ENCODE measurements at places on chromosomes 4 and X.

GRCh38 chr4:28835501-28835900 is 1884.7 kb upstream of the PCDH7 start:
- no peak for DNase-seq

DNA sequence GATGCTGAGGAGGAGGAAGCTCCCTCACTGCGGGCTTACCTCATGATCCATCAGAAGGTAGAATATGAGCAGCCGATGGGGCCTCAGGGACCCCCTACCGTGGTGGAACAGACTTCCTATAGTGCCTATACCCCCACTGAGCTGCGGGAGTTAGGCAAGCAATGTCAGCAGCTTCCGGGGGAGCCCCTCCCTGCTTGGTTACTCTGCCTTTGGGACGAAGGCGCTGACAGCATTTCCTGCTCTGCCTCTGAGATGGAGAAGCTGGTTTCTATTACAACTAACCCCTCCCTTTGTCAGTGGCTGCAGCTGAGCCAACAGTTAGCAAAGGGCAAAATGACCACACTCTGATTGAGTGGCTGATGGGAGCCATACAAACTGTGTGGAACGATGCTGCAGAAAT is 430.7 kb downstream of the IDS start:
- DNase-seq, result no peak

DNA sequence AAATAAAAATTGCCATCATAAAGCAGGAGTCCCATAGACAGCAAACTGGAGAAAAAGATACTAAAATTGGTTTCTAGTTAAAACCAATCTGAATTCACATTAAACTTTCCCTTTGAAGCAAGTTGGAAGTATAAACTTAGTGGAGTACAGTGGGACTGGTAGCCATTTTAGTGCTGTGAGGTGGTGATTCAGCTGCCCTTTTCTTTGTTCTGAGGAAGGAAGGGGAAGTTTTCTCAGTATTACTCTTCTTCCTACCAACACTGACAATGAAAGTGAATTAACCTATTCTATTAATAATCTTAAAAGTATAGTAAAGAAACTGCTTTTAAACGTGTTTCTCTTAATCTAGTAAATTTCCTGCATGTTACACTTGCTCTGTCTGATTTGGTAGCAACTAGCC is 36.7 kb downstream of the SLC9A6 start:
- DNase-seq, result no peak

DNA sequence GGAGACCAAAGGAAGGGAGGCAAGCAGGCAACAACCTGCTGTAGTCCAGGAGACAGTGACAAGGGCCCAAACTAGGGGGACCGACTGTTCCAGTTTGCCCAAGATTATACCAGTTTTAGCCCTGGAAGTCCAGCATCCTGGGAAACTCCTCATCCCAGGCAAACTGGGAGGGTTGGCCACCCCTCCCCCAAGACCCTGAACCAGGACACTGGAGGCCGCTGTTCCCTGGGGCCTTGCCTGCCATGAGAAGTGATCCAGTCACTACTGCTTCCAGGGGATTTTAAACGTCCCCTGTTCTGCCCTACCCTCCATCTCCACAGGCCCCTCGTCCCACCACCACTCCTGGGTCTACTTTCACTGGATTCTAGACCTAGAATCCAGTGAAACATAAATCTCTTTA is 4.3 kb upstream of the DGAT2L6 start:
- no peak for DNase-seq

- DNase-seq, result no peak
Observed at GRCh38 chrX:110851780-110852179, 56.2 kb upstream of the CHRDL1 start.

GRCh38 chr4:56477192-56477702 is 9.8 kb downstream of the SRP72 start:
- DNase-seq, result no peak

DNA sequence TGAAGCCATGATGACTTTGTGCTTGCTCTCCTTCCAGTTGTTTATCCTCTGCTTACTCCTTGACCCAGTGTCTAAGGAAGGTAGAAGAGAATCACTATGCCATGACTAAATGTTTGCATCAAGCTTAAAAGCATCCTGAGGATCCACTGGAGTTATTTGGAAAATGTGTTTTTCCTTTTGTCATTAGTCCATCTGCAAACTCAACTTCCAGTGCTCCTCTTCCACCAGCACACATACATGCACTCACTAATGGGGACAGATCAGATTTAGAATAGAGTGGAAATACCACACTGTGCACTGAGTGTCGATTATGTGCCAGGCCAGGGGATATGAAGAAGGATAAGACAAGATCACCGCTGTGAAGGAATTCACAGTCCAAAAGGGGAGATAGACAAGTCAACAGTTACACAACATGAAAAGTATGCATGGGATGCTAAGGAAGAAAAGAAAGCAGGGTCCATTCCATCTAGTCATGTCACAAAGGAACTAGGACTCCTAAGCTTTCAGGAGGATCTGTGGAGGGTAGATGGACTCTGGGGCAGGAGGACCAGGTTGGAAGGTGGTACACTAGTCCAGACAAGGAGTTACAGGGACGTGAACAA is 1.9 kb downstream of the OCIAD2 start:
- DNase-seq, result no peak

GRCh38 chrX:108438110-108438623 is at the start of gene COL4A6:
Gene COL4A6, minus strand, starts transcription at chrX:108438422. Its CDS starts 226 bp downstream, at chrX:108438196.
- peak; percentile 13 for DNase-seq

GRCh38 chrX:10474913-10475568 is 145.3 kb downstream of the MID1 start:
- DNase-seq, result no peak

GRCh38 chr4:33948921-33949320 is 2295.4 kb downstream of the ARAP2 start:
- no peak for DNase-seq

DNA sequence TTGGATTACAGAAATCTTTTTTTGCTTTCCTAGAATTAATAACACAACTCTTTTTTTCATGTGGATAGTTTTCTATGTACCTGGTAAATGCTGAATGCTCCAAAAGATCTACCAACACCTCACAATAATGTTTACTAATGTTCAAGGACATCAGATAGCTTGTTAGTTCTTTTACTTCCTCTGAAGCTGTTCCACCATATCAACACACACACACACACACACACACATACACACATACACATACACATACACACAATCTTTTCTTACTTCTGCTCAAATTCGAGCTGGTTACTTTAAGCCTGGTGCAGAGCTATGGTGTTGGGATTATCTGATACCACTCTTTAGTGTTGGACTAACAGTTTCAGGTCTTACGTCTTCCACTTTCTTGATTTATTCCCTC is 28.3 kb upstream of the TMPRSS11D start:
- DNase-seq, result no peak

- no peak for DNase-seq
Observed at GRCh38 chr4:85411386-85411785, 63.6 kb upstream of the ARHGAP24 start.

DNA sequence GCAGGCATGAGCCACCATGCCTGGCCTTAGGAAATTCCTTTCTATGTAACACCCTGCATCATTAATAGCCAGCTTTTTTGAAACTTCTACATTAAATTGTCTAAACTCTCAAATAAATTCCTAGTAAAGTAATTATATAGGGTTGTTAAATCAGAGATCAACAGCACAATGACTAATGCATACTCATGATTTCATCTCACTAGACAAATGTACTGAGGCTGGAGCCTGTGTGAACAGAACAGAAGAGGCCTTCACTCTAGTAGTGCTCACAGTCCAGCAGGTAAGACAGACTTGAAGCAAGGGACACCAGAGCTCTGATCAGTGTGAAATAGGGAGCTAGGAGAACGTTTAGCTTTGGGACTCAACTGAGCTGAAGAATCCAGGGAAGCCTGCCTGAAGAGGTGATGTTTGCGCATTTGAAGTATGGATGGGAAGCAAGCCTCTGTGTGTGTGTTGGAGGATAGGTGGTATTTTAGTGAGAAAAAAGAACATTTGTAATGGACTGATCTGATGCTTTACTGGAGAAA is 3.9 kb downstream of the ZFP42 start:
- no peak for DNase-seq

DNA sequence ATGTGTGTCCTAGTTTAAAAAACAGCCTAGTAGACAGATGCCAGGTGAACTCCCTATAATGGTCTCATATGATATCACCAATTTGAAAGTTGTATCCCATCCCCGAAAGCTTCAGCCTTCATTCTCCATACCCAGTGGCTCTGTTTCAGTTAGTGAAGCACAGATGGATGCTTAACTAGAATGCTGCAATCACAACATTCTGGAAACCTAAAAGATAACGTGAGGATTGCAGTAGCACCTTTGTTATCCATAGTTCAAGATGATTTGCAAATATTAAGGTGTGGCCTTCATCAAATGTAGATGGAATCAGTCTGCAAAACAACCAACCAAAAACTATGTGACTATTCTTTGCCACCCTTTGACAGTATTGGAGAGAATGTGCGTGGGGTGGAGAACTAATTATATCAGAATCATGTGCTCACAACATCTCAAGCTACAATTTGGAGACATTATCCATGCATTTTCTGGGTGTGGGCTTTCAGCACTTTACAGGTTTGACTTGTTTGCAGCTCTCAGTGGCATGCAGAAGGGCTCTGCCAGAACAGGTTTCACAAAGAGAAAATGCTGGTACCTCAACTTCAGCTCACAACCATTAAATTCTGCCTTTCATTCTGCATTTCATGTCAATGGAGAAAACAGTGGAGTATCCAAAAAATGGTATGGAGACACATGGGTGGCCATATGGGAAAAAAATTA is 18.3 kb upstream of the PPID start:
- no peak for DNase-seq

DNA sequence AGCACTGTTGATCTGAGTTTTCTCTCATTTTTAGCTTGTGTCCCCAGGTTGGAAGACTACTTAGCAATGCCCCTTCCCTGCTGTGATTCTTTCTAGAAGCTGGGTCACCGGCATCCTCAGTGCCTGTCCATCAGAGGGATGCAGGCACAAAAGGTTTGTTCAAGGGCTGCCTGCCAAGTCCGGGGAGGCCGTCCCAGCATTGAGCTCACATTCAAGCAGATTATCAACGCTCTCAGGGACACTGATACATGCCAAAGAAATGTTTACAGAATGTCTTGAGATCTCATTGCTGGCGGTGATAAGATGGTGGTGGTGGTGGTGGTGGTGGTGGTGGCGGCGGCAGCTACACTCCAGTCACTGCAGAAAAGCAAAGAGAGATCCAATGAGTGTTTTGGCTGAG is 79.6 kb upstream of the VCX3A start:
- no peak for DNase-seq

DNA sequence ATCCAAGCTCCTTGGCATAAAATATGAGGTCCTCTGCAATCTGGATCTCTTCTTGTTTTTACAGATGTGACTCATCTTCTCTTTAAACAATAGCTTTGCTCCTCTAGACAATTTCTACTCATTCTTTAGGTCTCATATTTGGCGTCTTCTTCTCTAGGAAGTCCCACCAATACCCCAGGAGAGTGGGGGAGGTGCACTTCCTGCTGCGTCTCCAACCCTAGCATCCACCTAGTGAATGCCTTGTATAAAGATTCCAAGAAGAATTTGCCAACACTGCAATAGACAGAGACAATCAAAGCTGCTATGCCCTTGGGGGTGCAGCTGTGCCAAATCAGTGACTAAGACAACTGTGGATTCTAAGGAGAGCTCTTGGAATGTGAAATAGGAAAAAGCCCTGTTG is 45.7 kb upstream of the SLC10A7 start:
- DNase-seq, result no peak

DNA sequence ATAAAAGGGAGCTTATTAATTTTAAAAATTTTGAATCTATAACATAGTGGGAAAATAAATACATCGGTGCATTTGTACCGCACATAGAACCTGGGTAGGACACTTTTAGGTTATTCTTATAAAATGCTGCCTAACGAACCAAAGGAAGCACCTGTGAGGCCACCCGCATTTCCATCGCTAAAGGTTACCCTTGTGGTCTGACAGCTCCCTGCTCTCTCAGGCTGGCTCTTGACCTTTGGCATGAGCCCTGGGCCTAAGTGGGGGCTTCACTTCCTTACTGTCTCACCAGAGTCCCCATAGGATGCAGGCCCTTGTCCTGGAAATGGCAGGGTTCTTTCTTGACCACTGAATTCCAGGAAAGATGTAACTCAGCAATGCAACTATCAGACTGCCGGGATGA is 46.0 kb downstream of the HADH start:
- no peak for DNase-seq

DNA sequence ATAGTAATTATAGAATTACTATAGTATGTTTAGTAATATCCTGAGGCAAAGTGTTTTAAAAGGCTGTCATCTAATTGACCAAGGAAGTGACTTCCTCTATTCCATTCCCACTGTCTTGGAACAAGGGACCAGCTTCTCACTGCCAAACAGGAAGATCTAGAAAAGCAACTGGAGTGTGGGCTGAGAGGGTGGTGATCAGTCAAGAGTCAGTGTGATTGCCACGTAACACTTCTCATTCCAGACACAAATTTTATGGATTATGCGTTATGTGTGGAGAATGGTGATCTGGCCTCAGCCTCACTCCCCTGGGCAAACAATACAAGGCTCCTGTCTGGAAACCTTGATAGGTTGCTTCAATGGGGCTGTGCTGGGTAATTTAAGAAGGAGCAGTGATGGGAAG is 60.0 kb downstream of the RRAGB start:
- no peak for DNase-seq

DNA sequence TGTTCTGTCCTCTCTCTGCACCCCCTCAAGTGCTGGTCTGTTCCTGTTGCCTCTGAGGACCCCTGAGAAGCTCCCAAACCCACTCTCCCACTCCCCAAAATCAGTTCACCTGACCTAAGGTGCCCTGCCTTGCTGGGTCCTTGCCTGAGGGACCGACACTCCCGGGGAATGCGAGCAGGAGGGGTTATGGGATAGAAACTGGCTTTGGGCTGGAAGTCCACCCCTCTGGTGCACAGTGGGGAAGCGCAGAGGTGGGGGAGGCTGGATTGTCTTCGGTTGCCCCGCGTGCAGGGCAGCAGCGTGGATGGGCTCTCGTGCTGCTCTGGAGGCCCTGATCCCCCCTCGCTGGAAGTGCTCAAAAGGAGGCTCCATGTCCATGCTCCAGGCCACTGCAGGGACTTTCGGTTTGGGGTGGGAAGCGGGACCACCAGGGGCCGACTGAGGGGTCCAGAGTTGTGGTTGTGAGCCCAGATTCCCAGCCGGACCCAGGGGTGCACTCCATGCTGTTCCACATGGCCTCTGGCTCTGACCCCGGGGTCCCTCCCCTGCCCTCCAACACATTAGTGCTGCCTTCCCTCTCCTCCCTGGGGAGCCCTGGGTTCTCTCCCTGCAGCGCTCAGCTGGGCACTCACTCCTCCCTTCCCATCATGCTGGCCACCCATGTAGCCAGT is 7.6 kb downstream of the SORCS2 start:
- no peak for DNase-seq

- DNase-seq, result no peak
Observed at GRCh38 chrX:53686151-53686885, at the start of gene HUWE1. Gene HUWE1, minus strand, starts transcription at chrX:53686719. Its CDS starts 32,612 bp downstream, at chrX:53654107.

- DNase-seq, result no peak
Observed at GRCh38 chr4:99615170-99615820, 40.7 kb downstream of the MTTP start.

DNA sequence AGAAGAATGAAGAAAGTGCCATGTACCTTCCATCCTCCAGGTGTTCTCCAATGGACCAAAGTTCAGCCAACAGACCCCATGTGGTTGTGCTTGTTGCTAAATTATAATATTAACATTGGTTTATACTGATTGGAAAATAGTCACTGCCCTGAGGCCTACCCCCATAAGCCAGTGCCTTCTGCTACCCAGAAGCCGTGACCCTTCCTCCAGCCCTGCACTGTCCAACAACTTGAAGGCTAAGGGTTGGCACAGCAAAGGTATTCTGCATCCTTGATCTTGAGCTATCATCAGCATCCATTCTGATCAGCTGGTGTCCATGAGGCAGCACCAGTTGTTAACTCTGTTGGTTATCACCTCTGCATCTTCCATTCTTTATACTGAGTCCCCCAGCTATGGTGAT is 66.2 kb upstream of the BMPR1B start:
- no peak for DNase-seq

Data from NCI-H2081 treated with DMSO at 0.1 percent for 48 hours (cell line).